Suppressor macrophage (primary cell): ENCODE measurements at places on chromosomes 6 and 20.

DNA sequence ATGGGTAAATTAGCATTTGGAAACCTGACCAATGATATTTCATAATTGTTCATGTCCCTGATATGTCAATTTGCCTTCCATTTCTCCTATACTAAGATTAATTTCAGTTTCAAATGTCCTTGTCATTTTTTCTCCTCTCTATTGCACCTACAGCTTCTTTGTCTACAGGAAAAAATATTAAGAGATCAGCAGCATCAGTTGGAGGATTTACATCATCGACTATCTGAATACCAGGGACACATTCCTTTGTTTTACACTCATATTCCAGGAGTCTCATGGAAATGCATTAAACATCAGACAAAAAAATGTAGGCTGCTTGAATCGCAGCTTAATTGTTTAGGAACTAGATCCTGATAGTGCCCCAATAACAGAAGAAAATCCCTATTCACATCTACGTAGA lies 188.2 kb downstream of the PRKN start:
- DNase-seq: no peak

DNA sequence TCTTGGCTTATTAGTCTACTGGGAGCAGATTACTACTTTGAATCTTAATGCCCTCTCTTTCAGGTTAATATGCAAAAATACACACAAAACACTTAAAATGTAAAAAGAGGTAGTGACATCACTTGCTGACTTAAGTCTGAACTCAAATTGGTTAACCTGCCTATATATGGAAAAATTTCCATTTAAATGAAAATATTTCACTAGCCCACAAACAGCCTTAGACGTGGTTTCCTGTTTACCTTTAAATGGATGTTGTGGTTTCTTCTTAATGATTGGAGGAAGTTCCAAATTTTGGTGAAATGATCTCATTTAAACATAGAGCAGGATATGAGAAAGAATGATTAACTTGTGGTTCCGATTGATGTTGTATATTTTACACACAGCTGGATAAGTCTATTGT lies 553.7 kb downstream of the CD109 start:
- DNase-seq: no peak

- DNase-seq: no peak
Observed at GRCh38 chr6:51472745-51473487, 614.5 kb downstream of the PKHD1 start.

DNA sequence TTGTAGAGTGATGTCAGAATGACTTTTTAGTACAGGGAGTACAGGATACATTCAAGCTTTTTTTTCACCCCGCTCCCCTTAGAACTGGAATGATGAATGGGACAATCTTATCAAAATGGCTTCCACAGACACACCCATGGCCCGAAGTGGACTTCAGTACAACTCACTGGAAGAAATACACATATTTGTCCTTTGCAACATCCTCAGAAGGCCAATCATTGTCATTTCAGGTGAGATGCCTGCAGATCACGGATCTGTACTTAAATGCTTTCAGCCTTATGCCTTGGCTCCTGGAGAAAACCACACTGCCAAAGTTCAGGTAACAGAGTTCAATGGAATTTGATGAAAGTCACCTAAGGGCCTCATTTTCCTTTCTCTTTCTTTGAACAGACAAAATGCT lies 8.5 kb downstream of the TNFAIP3 start:
- DNase-seq: no peak

GRCh38 chr6:10465629-10466499 lies 51.0 kb upstream of the TFAP2A start:
- DNase-seq: no peak

DNA sequence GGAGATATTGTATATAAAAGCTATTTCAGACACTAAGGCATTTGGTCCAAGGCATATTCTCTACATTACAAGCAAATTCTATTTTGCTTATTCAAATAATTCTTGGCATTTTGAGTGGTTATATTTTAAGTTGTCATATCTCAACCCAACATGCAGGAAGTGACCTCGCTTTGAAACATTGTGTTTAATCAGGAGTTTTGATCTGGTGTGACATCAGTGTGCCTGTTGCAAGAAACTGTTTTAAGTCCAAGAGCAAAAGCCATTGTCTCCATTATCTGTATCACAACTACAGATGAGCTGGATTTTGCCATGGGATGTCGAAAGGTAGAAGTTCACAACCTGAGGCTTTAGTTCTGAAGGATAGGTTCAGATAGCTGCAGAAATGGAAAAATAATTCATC lies 509.9 kb upstream of the ID4 start:
- DNase-seq: no peak

- DNase-seq: no peak
Observed at GRCh38 chr6:148455225-148455624, 112.6 kb downstream of the SASH1 start.

GRCh38 chr6:38588631-38589366 lies 50.9 kb downstream of the BTBD9 start:
- DNase-seq: no peak

DNA sequence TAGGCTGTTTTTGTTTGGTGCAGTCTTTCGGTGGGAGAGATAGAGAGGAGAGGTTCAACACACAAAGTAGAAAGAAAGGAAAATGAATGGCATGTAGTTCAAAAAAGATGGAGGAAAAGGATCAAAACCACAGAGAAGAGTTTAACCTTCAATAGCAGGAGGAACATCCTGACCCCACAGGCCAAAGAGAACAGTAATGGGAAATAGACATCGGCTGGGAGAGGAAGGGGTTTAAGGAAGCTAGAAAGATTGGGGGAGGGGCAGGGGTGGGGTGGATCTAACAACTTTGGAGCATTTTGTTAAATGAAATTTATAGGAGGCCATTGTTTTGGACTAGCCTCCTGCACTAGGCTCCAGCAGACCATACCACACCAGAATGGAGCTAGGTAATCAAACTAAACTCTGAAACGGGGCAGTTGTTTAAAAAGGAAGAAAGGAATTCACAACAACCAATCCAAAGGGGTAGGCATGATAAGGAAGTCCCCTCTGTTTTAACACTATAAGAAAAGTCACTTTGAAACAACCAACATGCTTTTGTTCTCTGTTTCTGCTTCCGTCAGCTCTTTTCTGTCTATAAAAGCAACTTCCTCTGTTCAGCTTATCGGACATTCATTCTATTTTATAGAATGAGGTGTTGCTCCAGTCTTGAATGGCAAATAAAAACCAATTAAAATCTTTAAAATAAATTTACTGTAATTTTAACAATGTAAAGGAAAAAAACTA lies 82.6 kb downstream of the EPB41L2 start:
- peak; percentile 37 for DNase-seq

- no peak for DNase-seq
Observed at GRCh38 chr20:33853507-33853813, 42.3 kb downstream of the CHMP4B start.

DNA sequence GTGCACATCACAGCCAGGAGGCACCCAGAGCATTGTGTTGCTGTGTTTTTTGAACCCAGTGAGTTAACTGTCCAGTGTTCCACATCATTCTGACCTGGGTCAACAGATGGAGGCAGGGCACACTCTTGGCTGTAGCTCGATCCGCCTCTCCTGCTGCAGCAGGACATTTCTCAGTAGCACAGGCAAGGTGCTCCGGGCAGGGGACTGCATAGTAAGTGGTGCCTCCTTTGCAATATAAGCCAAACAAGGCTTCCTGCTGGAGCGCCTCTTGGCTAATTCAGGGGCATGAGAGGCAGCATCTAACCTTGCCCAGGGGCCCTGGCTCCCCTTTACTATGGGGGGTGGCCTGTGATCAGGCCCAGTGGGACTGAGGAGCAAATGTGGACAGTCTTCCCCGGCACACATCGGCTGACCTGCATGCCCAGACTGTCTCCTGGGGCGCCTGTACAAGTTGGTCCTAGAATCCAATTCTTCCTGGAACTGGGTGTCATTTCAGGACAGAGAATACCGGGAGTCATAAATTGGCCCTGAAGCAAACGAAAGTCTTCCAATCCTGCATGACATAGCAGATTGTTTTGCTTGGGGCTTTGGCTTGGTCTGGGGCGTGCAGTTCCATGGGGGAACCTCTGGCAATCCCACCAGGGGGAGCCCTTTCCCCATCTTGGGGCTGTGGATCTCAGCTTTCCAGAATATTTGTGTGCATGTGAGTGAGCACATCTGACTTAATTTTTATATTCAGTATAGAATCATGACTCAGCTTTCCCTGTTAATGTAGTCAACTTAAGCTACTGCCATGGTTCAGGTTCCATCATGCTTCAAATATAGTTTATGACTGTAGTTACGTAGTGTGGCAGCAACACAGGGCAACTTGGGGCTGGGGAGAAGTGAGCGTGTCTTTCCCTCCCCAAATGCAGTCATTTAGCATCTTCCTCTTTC lies 56.0 kb upstream of the DDR1 start:
- DNase-seq: peak; percentile 89

DNA sequence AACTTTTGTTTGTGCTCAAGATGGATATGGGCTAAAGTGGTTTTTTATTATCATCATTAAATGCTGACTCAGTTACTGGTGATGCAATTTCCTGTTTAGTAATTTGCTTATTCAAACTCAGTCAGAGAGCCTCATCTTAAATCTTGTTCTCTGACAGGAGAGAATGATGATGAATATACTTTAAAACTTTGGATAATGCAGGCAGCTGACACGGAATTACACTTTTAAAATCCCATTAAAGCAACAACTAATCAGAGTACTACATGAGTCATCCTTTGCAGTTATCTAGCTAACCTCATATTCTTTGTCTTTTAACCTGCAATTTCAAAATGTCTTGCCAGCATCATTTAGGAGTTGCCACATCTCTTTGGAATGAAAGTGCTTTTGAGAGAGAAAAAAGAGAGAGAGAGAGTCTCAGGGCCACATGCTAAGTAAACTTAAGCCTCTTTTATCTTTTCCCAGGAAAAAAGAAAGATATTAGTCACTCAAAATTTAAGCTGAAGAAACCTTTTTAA lies 9.2 kb upstream of the C6orf141 start:
- peak; percentile 13 for DNase-seq
